ENCODE measurements at places on chromosomes 1 and 21.

DNA sequence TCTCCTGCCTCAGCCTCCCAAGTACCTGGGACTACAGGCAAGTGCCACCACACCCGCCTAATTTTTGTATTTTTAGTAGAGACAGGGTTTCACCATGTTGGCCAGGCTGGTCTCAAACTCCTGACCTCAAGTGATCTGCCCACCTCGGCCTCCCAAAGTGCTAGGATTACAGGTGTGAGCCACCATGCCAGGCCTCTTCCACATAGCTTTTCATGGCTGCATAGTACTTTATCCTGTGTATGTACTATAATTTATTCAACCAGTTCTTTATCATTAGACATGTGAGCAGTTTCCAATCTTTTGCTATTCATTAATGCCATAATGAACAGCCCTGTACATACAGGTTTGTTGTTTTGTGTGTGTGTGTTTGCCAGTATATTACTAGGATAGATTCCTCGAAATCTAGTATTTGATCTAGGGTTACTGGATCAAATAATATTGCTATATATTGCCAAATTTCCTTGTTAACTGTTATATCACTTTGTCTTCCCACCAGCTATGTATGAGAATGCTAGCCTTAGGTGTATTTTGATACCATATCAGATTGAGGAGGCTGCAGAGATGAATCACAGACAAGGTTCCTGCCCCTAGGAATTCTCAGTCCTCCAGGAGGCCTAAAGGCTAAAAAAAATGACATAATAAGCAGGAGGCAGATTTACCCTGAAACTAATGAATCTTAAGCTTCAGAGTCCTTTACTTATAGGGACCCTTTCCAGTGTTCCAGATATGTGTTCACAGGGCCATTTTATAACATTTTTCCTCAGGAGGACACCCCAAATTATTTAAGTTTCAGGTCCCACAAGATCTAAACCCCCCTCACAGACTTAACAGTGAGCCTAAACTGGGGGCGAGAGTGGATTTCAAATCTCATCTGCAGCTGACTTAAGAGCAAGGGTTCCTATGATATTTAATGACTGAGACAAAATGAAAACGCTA lies 2.1 kb upstream of the PDIK1L start:
- no peak for DNase-seq

DNA sequence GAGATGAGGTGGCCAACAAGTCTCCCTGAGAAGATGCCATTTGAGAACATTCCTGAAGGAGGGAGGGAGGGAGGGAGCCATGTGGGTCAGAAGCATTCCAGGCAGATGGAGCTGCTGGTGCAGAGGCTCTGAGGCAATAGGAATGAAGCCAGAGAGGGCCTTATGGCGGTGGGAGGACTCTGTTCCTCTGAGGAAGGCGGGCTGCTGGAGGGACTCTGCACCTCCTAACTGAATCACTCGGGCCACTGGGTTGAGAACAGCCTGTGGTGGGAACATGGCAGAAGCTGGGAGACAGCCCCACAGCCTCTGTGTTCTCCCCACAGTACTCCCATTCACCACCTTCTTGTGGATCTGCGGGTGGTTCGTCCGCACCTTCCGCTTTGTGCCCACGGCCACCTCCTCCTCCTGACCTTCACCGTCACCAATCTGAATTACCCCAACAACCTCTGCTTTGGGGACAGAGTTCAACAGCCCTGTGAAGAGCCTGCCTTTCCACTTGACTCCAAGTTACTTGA lies 2.4 kb upstream of the TMEM125 start:
- peak; percentile 63 for DNase-seq

GRCh38 chr1:230850547-230850946 lies 17.8 kb downstream of the C1orf198 start:
- DNase-seq = no peak

- DNase-seq = peak; percentile 65
These were observed 14.6 kb upstream of the SLC2A1 start for GRCh38 chr1:42973286-42973685.

- DNase-seq = peak; percentile 95
These were observed 18.6 kb upstream of the SLC6A9 start for GRCh38 chr1:44049839-44050238.

DNA sequence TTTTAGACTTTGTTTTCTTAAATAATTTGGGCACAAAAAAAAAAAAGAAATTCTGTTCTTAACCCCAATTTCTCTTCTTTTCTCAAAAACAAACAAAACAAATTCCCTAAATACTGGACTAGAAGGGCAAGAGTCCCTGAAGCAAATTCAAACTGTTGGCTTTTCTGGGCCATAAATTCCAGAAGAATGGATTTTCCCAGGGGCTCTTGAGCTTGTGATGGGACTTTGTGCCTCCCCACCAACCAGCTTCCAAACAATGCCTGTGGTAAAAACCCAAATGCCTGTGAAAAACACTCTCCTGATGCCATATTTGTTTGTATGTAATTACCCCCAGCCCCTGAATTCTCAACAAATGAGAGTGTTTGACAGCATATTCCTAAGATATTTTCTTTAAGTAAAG lies 55.4 kb downstream of the SGIP1 start:
- DNase-seq = no peak

GRCh38 chr1:98653123-98653522 lies 8.4 kb upstream of the SNX7 start:
- DNase-seq = peak; percentile 44
